Stimulated activated CD4-positive, alpha-beta T cell treated with anti-CD3 and anti-CD28 coated beads, Interleukin-1b, Interleukin-23, amount 100 ng/mL, for 1 hour (primary cell): ENCODE measurements at places on chromosomes 12 and 14.

DNA sequence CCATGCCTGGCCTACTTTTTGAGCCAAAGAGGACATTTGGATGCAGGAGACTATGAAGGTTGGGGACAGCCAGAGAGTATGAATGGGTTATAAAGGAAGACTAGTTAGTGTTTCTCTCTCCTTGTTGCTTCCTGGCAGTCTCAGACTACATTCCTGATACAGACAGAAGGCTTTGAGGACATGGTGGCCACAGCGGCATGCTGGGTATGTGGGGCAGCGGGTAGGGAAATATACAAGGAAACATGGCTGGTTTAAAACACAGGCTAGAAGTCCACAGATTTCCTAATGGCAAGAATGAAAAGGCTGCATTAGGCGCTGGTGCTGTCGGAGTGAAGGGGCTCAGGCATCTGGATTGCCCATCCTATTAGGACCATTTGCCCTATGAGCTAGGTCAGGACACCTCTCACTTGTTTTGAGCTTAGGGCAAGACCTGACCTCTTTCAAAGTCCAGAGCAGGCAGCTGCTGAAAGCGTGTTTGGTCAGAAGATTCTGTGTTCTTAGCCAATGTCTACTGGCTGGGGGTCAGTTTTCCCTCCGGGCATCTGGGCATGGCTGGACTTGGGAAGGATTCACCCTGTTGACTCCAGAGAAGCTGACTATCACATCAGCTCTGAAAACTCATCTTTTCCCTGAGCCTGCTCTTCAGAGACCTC lies 20.1 kb upstream of the FBXO21 start:
- DNase-seq = no peak

GRCh38 chr12:79566452-79567174 lies 124.2 kb downstream of the PAWR start:
- no peak for DNase-seq

DNA sequence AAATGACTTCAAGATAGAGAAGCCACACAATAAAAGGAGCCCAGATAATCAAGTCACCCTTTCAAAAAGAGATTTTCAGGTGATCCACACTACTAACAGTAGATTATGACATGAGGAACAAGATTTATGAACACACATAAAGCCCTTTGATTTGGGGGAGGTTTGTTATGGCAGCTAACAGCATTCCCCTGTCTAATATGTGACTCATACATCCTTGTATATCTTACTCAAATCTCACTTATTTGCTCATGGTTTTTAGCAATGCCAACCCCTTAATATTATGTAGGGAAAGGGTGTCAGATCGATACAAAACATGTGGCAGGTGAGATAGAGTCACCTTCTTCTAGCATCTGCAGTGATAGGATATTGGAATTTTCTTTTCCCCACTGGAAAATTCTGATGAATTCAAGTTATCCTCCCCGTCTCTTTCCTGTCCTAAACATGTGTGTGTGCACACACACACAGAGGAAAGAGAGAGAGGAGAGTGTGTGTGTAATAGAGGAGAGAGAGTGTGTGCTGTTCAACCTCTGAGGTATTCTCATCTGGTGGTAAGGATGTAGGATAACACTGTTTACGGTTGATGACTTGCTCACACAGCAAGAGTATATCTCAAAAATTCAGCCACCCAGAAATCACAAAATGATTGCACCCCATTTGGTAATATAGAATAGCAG lies 319.9 kb downstream of the KCNC2 start:
- DNase-seq = no peak

- DNase-seq = no peak
These were observed 68.4 kb downstream of the ANO6 start for GRCh38 chr12:45284096-45284901.

GRCh38 chr12:8123124-8123912 lies at the start of gene CLEC4A:
CLEC4A (plus strand) TSS chr12:8123617; CDS start chr12:8123879, 262 bp downstream.
- no peak for DNase-seq
